ENCODE measurements at places on chromosomes 5 and 9. TPM values are rescaled to one million over a fixed set of nuclear protein-coding genes. Genes with fewer than 3 reads are reported as not detected.

Gene OTULINL
- 4.9 TPM for total RNA-seq

Gene MSX2
- total RNA-seq = 6.4 TPM

Gene PCDHB6
- total RNA-seq = 1.2 TPM

Gene IFNA21
- not detected for total RNA-seq
